ENCODE measurements at places on chromosomes 5 and 9.

GRCh38 chr5:177474002-177474476 is 605 bp upstream of the DBN1 start:
- no peak for DNase-seq

DNA sequence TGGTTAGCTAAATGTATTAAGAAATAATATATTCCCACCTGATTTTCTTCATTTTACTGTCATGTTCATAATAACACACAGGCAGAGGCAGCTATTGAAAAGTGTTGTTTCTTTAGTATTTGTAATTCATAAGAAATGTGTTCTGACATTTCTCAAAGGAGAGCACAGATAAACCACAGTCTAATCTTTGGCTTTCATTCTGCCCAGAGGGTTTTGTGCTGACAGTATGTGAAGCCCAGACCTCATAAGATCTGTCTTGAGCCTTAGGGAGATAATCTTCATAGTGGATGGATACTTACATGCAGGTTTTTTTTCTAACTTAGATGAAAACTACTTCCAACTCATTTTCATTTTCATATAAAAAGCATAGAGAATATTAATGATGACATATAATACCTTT is 206.1 kb downstream of the CHSY3 start:
- no peak for DNase-seq

GRCh38 chr9:114613087-114613486 is 2.0 kb downstream of the TMEM268 start:
- DNase-seq, result no peak

DNA sequence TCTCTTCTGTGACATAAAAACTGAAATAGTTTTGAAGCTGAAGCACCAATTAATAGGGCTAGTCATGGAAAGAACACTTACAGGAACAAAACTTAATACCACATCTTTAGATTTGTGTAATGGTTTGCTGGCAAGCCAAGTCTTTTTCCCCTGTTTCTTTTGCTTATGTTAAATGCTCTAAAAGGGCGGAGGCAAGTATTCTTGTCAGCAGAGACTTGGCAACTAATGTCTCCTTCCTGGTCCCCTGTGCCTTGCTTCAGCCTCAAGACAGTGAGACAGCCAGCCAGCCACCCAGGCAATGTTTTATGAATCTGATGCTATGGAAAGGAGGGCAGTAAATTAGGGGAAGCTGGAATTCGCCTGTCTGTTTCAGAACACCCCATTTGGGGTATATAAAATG is 45.7 kb downstream of the PRRC1 start:
- DNase-seq, result no peak

- DNase-seq, result peak; percentile 63
Measured at GRCh38 chr5:172833686-172834414, at the start of gene ERGIC1. ERGIC1 (plus strand) TSS chr5:172834251; CDS start chr5:172834414, 163 bp downstream.

- DNase-seq, result no peak
Measured at GRCh38 chr9:113858282-113858681, 17.8 kb upstream of the ZNF618 start.

DNA sequence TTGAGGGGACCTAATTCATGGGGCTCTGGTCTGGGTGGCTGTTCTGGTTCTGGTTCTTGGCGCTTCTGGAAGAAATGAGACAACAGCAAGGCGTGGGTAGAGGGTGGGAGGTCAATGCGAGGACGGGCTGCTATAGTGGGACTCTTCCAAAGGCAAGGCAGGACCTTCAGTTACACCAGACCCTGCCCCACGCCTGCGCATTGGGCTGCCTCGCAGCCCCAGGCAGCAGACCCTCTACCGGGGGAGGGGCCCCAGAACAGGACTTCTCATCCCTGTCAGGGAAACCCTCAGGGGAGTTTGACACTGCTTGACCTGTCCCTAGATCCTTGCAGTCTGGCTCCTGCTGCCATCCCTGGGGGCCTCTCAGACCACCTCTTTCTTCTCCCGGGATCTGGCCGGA is 18.5 kb downstream of the CCDC69 start:
- DNase-seq, result no peak

DNA sequence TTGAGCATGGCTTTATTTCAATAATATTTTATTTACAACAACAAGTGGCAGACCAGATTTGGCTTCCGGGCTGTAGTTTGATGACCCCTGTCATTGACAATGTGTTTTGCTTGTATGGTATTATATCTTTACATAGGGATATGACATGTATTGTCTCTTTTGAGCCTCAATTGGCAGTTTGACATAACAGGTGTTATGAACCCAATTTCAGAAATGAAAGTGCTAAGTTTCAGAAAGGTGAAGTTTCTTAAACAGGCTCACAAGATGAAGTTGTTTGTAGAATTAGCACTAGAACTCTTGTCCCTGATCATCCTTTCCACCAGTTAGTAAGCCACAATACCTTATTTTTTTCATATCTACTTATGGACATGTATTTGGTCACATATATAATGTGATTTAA is 303.0 kb upstream of the GRIA1 start:
- no peak for DNase-seq

DNA sequence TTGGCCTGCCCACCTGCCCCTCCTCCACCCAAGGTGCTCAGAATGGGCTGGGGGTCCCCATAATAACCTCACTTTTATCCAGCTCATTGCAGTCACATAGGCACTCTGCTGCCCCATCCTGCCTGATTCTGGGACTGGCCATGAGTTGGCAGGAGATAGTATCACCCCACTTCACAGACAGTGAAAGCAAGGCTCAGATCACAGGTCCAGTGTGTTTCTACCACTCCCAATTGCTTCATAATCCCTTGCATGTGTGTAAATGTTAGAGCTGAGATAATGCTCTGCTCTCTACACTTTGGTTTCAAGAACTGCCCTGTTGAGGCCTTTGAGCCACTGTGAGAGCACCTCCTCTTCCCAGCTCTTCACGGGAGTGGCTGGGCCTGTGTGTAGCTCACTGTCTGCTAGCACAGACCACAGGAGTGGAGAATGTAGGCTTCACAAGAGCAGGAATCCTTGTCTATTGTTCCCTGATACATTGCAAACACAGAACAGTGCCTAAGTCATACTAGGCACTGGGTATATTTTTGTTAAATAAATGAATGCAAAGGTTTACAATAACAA is 8.4 kb downstream of the PCYOX1L start:
- DNase-seq, result no peak

- DNase-seq, result no peak
Measured at GRCh38 chr5:88130211-88130815, 138.3 kb downstream of the TMEM161B start.

GRCh38 chr9:15485836-15486666 is 24.7 kb downstream of the PSIP1 start:
- no peak for DNase-seq

DNA sequence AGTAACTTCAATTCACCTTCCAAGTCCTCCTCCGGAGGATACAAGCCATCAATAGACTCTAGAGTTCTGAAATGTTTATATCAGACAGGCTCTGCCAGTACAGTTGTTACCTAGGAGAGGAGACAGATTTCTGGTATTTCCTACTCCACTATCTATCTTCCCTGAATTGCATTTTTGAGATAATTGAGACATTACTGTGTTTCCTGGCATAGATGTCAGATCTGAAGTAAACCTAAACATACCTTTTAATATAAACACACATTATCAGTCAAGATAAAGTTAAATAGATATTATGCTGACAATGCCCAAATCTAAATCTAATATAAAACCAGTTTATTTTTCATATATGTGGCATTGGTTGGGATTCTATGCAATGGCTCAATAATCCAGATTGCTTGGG is 8.2 kb upstream of the TYRP1 start:
- DNase-seq, result no peak

- DNase-seq, result no peak
Measured at GRCh38 chr5:37882636-37883035, 42.8 kb upstream of the GDNF start.
